GM23248 (cell line): ENCODE measurements at places on chromosomes 5 and 9. TPM values are rescaled to one million over a fixed set of nuclear protein-coding genes. Genes with fewer than 3 reads are reported as not detected.

The FIBCD1 gene
- 21.4 and 23.7 TPM in 2 replicates for polyA plus RNA-seq

The RALGPS1 gene
- 0.54 and 0.71 TPM in 2 replicates for polyA plus RNA-seq

The PCDHGA8 gene
- polyA plus RNA-seq = 0.25 and 0.69 TPM in 2 replicates

The DMGDH gene
- polyA plus RNA-seq = 1.5 and 2.8 TPM in 2 replicates

The PRUNE2 gene
- 2.0 and 2.8 TPM in 2 replicates for polyA plus RNA-seq

GRCh38 chr5:167710444-167711073, 580.9 kb upstream of the WWC1 start:
- H3K4me3 ChIP-seq = no peak overlapping the region
- DNase-seq = peak; percentile 60
- H3K4me1 ChIP-seq = peaks cover 24% of the 10 kb centered on the region
- H3K27ac ChIP-seq = peak overlapping the region; percentile 40

DNA sequence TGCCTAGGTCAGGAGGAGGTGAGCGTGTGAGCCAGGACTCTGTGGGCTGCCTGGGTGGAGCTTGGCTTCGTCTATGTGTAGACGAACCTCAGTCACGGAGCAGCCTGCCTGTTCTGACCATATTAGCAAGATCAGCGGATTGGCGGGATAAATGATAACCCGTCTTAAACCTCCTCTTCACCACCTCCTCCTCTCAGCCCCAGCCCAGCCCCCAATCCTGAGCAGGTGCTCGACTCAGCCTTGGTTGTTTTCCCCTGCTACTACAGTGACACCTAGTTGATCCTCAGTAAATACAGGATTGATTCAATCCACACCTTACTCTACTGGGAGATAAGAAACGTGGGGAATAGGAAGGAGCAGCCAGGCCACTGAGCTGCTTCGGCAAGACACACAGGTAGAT, 286.1 kb downstream of the IRX2 start:
- no peaks in the 10 kb centered on the region for H3K36me3 ChIP-seq
- no peak overlapping the region for H3K4me3 ChIP-seq
- no peak for DNase-seq
- no peaks in the 10 kb centered on the region for H3K4me1 ChIP-seq
- no peaks in the 10 kb centered on the region for H3K27me3 ChIP-seq
- H3K27ac ChIP-seq = no peak overlapping the region

GRCh38 chr5:142686210-142686734, 382 bp upstream of the FGF1 start:
- no peaks in the 10 kb centered on the region for H3K36me3 ChIP-seq
- H3K4me1 ChIP-seq = no peaks in the 10 kb centered on the region
- H3K4me3 ChIP-seq = no peak overlapping the region
- no peak overlapping the region for H3K27ac ChIP-seq

- H3K36me3 ChIP-seq = no peaks in the 10 kb centered on the region
- no peak overlapping the region for H3K4me3 ChIP-seq
- no peak overlapping the region for H3K27ac ChIP-seq
- no peaks in the 10 kb centered on the region for H3K27me3 ChIP-seq
- H3K4me1 ChIP-seq = no peaks in the 10 kb centered on the region
Observed at GRCh38 chr9:134341306-134341705, 15.1 kb downstream of the RXRA start.

DNA sequence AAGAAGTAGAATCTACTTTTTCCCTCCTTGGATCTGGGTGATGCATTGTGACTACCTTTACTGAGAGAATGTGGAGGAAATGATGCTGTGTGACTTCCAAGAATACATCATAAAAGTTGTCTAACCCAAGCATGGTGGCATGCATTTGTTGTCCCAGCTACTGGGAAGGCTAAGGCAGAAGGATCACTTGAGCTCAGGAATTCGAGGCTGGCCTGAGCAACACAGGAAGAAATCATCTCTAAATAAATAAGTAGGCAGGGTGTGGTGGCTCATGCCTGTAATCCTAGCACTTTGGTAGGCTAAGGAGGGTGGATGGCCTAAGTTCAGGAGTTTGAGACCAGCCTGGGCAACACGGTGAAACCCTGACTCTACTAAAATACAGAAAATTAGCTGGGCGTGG, 143.2 kb upstream of the VLDLR start:
- no peak for DNase-seq
- no peak overlapping the region for H3K27ac ChIP-seq
- no peaks in the 10 kb centered on the region for H3K4me1 ChIP-seq
- no peak overlapping the region for H3K4me3 ChIP-seq
- H3K36me3 ChIP-seq = no peaks in the 10 kb centered on the region
- no peaks in the 10 kb centered on the region for H3K27me3 ChIP-seq

DNA sequence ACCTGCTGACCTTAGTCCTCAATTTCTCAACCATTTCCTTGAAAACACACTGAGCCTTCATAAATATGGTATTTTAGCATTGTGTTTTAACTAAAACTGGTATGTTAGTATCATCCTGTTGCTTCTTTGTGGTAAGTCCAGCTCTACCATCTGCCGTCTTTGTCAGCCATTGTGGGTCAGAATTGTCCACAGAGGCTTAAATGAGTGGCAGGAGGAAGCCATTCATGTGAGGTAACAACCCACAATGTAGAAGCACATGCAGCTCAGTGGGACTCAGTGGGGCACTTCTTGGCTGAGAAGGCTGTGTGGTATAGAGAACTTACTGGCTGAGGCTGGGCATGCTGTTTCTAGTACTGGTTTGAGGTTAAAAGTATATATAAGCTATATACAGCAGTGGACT, 149.2 kb upstream of the NR3C1 start:
- H3K4me3 ChIP-seq = no peak overlapping the region
- no peaks in the 10 kb centered on the region for H3K27me3 ChIP-seq
- no peak for DNase-seq
- no peaks in the 10 kb centered on the region for H3K36me3 ChIP-seq

GRCh38 chr9:14652729-14653377, 40.4 kb downstream of the ZDHHC21 start:
- no peak overlapping the region for H3K27ac ChIP-seq
- peaks cover 15% of the 10 kb centered on the region; the same call in 1 of the 2 replicates for H3K36me3 ChIP-seq
- H3K4me1 ChIP-seq = no peaks in the 10 kb centered on the region
- H3K4me3 ChIP-seq = no peak overlapping the region
- H3K27me3 ChIP-seq = no peaks in the 10 kb centered on the region

- H3K27ac ChIP-seq = no peak overlapping the region
- H3K27me3 ChIP-seq = no peaks in the 10 kb centered on the region
- H3K36me3 ChIP-seq = peaks cover 4% of the 10 kb centered on the region; the same call in 1 of the 2 replicates
Observed at GRCh38 chr9:37146410-37146809, 26.0 kb downstream of the ZCCHC7 start.

DNA sequence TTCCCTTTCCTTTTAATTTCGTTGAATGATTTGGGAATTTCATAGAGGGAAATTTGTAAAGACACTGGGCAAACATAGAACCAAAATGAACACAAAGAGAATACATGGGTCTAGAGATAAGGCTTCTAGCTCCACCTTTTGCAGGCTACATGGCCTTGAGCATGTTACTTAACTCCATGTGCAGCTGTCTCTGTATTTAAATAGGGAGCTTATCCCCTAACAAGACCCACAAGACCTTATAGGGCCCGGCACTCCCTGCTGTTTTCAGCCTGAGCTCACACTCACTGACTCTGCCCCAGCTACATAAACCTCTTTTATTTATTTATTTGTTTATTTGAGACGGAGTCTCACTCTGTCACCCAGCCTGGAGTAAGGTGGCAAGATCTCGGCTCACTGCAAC, 30.6 kb upstream of the TLE1 start:
- H3K27me3 ChIP-seq = no peaks in the 10 kb centered on the region
- H3K4me1 ChIP-seq = no peaks in the 10 kb centered on the region
- no peak overlapping the region for H3K4me3 ChIP-seq
- no peak overlapping the region for H3K27ac ChIP-seq
- H3K36me3 ChIP-seq = no peaks in the 10 kb centered on the region

DNA sequence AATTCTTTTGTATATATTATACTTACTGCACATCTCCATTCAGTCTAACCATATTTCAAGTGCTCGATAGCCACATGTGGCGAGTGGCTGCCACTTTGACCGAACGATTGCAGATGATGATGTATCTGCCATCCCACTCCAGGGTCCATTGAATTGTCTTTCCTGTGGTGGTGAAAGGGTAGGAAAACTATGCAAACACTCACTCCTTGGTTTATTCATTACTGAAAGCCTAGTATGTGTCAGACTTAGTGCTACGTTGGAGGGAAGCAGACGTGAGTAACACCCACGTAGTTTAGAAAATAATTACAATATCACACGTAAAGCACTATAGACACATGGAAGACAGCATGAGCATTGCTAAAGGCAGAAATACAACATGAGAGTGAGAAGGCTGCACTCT, 353.7 kb downstream of the CSNK1G3 start:
- H3K27ac ChIP-seq = no peak overlapping the region
- no peaks in the 10 kb centered on the region for H3K4me1 ChIP-seq
- no peaks in the 10 kb centered on the region for H3K27me3 ChIP-seq
- H3K36me3 ChIP-seq = no peaks in the 10 kb centered on the region
- peak; percentile 7 for DNase-seq

DNA sequence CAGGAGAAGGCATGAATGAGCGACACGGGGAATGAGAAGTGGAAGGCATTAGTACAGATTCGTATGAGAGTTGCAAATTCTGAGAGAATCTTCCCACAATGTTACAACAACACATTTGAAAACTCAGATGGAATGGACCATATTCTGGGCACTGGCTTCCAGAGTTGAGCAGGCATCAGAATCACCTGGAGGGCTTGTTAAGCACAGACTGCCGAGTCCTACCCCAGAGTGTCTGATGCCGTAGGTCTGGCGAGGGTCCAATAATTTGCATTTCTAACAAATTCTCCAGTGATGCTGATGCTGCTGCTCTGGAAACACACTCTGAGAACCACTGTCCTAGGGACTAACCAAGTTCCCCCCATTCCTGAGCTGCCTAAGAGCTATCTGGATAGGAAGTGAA, 2.9 kb upstream of the TLX3 start:
- H3K27me3 ChIP-seq = peaks cover 62% of the 10 kb centered on the region
- H3K36me3 ChIP-seq = no peaks in the 10 kb centered on the region
- H3K4me3 ChIP-seq = no peak overlapping the region
- no peak overlapping the region for H3K27ac ChIP-seq
- peaks cover 3% of the 10 kb centered on the region; the same call in 1 of the 2 replicates for H3K4me1 ChIP-seq

- no peaks in the 10 kb centered on the region for H3K36me3 ChIP-seq
- no peaks in the 10 kb centered on the region for H3K27me3 ChIP-seq
- no peak overlapping the region for H3K4me3 ChIP-seq
- H3K27ac ChIP-seq = no peak overlapping the region
Observed at GRCh38 chr5:72474516-72474915, 32.7 kb downstream of the ZNF366 start.
